Activated B cell treated with CpG ODN at 0.5 μM for 24 hours (primary cell): ENCODE measurements at places on chromosomes 1 and 21.
A peak's percentile ranks its signal among the peaks of the same experiment; 100 is the strongest.

- no peaks in the 10 kb centered on the region for H3K36me3 ChIP-seq
- H3K27ac ChIP-seq, result peak overlapping the region; percentile 98
- no peaks in the 10 kb centered on the region for H3K27me3 ChIP-seq
- peaks cover 61% of the 10 kb centered on the region for H3K4me1 ChIP-seq
- DNase-seq, result peak; percentile 46
Observed at GRCh38 chr21:31772674-31773555, 41.0 kb upstream of the SCAF4 start.

DNA sequence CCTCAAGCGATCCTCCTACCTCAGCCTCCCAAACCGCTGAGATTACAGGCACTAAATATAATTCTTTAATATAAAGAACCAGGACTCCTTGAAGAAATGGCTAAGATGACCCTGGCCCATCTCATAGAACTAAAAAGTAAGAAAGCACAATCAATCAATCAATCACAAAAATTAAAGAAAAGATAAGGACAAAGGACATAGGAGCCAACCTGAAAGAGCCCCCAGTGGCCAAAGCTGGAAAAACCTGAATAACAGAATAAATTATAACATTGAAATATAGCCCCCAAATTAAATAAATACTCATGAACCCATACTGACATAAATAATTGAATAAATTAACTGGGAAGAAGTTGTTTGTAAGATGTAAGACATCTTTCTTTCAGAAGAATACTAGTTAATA is 8.9 kb downstream of the NUP210L start:
- no peak overlapping the region for H3K4me3 ChIP-seq
- H3K4me1 ChIP-seq, result peaks cover 3% of the 10 kb centered on the region
- H3K27ac ChIP-seq, result no peak overlapping the region
- DNase-seq, result no peak
- no peaks in the 10 kb centered on the region for H3K27me3 ChIP-seq

GRCh38 chr1:154474802-154475201 is 27.2 kb upstream of the TDRD10 start:
- H3K36me3 ChIP-seq, result no peaks in the 10 kb centered on the region
- no peaks in the 10 kb centered on the region for H3K27me3 ChIP-seq
- H3K27ac ChIP-seq, result no peak overlapping the region
- DNase-seq, result no peak
- H3K4me3 ChIP-seq, result no peak overlapping the region
- peaks cover 8% of the 10 kb centered on the region for H3K4me1 ChIP-seq

- peaks cover 5% of the 10 kb centered on the region for H3K36me3 ChIP-seq
- no peak overlapping the region for H3K27ac ChIP-seq
- no peaks in the 10 kb centered on the region for H3K4me1 ChIP-seq
- DNase-seq, result no peak
- no peaks in the 10 kb centered on the region for H3K27me3 ChIP-seq
Observed at GRCh38 chr1:34806396-34806795, 13.6 kb downstream of the GJA4 start.

GRCh38 chr21:21018821-21019220 is 20.6 kb downstream of the NCAM2 start:
- H3K27me3 ChIP-seq, result no peaks in the 10 kb centered on the region
- no peak overlapping the region for H3K27ac ChIP-seq
- no peak for DNase-seq
- no peak overlapping the region for H3K4me3 ChIP-seq
- H3K4me1 ChIP-seq, result no peaks in the 10 kb centered on the region
- no peaks in the 10 kb centered on the region for H3K36me3 ChIP-seq

DNA sequence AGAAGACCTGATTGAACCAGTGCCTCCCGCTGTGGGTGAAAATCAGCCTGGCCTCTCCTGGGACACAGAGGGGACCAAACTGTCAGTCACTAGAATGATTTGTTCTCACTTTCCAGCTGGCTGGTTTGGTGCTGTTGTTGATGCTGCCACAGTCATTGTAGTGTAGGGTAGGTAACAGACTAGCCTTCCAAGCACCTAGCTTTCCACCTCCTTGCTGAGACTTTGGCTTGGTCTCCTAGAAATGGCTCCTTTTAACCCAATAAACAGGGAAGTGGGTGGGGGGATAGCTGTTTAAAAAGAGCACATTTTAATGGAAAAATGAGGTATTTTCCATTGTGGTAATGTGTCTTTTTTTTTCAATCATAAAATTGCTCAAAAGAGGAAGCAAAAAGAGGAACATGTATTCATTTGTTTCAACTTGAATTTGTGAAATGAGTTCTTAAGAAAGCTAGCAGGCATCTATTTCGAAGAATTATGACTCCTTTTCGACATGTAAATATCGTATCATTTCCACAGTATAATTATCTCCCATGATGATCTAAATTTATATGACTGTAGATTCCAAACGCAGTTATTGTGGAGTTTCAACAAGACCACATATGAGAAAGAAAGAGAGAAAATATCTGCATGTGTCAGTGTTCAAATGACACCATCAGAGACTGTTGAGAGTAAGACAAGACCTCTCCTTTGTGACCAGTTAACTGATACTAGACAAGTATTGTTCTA is 190.1 kb downstream of the HLX start:
- peak overlapping the region; percentile 99 for H3K27ac ChIP-seq
- peak overlapping the region; percentile 75 for H3K4me3 ChIP-seq
- peak; percentile 59 for DNase-seq
- peaks cover 8% of the 10 kb centered on the region for H3K36me3 ChIP-seq

- DNase-seq, result no peak
- H3K27ac ChIP-seq, result no peak overlapping the region
Observed at GRCh38 chr1:199684686-199685273, 342.7 kb upstream of the NR5A2 start.

DNA sequence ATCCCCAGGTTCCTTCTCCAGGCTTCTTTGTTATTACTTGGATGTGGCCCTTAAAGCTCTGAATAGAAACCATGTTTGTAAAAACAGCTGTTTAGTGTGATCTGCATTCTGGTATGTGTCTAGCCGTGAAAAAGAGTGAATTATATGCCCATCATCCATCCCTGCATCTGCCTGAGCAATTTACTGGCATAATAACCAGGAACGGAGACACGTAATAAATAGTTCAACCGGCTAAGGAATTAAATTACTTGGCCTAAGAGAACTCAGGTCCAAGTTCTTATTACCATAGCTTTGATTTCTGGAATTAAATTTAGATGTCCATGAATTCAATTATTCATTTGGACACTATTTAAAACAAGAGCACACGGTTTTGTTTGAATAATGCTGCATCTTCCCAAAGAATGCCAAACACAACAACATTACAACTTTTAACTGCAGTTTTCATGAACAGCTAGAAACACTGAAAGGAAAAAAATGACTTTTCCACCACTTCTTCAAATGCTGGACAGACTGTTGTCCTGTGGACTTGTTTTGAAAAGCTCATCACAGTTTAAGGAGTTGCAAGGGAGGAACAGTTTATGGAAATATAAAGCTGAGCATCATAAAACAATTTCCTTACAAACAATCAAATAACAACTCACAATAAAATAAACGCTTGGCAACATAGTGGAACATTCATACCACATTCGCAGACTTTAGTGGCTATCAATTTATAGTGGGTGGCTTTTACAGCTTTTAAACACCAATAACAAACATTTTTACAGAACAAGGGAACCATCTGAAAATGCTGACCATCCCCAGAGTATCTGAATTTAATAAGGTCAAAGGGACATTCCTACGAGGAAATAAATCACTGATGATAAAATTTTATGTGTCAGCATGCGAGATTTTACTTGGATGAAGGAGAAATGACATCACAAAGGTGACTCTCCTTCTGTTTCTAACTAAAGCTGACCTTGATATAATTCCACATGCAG is 144.7 kb downstream of the APP start:
- H3K36me3 ChIP-seq, result peaks cover 18% of the 10 kb centered on the region
- H3K4me1 ChIP-seq, result no peaks in the 10 kb centered on the region
- no peak for DNase-seq
- no peak overlapping the region for H3K4me3 ChIP-seq

DNA sequence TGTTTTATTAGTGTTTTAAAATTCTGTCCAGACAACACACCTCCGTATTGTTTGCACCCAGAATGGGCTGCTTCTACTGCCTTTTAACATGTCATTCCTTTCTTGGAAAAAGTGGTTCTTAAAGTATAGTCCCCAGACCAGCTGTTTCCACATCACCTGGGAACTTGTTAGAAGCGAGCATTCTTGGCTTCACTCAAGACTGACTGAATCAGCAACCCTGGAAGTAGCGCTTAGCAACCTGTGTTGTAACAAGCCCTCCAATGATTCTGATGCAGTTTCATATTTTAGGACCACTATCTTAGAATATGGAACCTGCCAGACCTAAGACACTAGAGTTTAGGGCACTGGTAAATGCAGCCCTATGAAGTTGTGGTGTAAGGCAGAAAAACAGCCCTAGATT is 6.0 kb upstream of the PPIE start:
- peaks cover 53% of the 10 kb centered on the region for H3K27me3 ChIP-seq
- no peak overlapping the region for H3K4me3 ChIP-seq
- H3K36me3 ChIP-seq, result no peaks in the 10 kb centered on the region
- peaks cover 4% of the 10 kb centered on the region for H3K4me1 ChIP-seq
- DNase-seq, result no peak
- no peak overlapping the region for H3K27ac ChIP-seq
